Stimulated activated CD4-positive, alpha-beta T cell treated with anti-CD3 and anti-CD28 coated beads, Interleukin-4, amount 100 ng/mL, for 48 hours (primary cell): ENCODE measurements at places on chromosomes 1 and 21.

- DNase-seq: no peak
Observed at GRCh38 chr1:85756864-85757263, 48.6 kb upstream of the ZNHIT6 start.

GRCh38 chr1:205542367-205542766, 37.9 kb downstream of the CDK18 start:
- no peak for DNase-seq

DNA sequence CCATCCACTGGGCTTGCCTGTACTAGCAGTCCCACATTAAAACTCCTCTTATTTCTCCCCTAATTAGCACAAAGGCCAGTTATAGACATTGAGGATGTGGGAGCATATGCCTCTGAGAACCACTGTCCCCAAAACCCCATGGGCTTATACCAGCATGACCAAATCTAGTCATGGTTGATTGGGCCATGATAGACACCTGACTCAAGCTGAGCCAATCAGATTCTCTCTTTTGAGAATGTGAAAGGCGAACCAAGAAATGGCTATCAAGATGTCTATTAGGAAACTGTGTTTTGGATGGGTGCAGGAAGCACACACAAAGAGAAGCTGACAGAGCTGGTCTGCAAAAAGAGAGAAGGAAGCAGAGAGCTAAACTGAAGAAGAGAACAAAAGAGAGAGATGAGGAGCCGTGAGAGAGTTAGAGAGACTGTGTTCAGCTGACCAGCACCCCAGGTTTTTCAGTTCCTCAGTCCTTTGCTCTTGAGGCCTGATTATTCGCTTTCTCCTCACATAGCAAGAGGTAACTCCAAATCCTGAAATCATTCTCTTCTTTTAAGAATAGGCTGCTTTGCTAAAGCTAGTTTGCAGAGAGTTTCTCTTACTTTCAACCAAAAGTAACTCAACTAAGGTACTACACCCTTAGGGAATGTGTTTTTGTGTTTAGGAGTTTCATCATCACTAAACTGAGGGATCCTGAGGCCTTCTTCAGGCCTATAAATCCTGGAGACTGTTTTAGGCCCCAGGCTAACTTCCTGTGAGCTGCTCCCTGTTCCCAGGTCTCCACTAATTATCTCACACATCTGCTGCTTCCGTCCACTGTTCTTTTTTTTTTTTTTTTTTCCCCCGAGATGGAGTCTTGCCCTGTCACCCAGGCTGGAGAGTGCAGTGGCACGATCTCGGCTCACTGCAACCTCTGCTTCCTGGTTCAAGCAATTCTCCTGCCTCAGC, 7.9 kb upstream of the TIPRL start:
- DNase-seq: no peak

- no peak for DNase-seq
Observed at GRCh38 chr1:7111853-7112252, 326.6 kb downstream of the CAMTA1 start.

- DNase-seq: no peak
Observed at GRCh38 chr1:222107975-222108374, 366.1 kb upstream of the DUSP10 start.

- no peak for DNase-seq
Observed at GRCh38 chr1:96683931-96684330, 37.7 kb upstream of the PTBP2 start.
